ENCODE measurements at places on chromosomes 2 and 18.
A peak's percentile ranks its signal among the peaks of the same experiment; 100 is the strongest.

DNA sequence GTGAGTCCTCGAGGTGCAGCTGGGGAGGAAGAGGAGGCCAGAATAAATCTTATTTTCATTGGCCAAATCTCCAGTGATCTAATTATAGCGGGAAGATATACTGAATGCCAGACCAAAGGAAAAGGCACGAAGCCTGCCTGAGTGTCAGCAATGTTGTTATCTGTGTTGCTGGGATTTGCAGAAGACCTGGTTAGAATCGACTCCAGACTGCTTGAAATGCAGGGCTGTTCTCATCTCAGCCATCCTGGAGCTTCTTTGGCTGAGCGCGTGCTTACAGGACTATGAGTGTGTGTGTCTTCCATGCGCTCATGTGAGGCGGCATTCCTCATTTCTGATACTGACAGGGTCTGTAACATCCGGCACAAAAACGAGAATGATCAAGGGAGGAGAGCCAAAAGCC is 81.2 kb downstream of the TSN start:
- no peak for DNase-seq

DNA sequence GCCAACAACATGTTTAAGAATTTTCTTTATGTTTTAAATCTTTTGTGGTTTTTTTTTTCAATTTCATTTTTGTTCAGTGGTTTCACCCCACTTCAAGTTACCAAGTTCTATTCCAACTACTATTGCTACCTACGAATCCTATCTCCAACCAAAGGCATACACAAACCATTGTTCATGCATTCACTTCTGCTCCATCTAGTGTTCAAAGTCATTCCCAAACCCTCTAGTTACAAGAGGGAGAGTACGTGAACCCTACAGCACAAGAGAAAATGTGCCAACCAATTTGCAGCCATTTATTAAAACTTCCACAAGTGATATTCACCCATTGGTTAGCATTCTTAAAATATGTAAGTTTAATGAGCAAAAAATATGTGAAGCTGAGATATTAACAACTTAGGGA is 295.1 kb upstream of the KYNU start:
- DNase-seq: no peak

DNA sequence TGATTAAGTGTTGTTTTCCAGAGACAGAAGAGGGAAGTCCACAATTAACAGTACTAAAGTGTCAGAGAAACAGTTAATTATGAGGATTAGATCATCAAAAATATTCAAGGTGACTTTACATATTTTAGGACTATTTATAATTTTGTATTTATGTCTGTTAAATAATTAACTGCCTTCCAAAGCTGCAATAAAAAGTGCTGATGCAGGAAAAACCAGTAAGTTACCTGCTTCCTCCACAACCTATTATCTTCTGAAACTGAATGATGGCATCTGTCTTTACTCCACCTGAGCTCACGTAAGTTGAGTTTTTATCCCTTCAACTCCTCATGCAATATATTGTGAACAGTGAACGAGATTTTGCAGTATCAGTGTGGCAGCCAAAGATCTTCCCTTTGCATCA is 570.7 kb downstream of the THSD7B start:
- DNase-seq: no peak

GRCh38 chr2:212539072-212539880 is 674 bp upstream of the ERBB4 start:
- DNase-seq: peak; percentile 16

DNA sequence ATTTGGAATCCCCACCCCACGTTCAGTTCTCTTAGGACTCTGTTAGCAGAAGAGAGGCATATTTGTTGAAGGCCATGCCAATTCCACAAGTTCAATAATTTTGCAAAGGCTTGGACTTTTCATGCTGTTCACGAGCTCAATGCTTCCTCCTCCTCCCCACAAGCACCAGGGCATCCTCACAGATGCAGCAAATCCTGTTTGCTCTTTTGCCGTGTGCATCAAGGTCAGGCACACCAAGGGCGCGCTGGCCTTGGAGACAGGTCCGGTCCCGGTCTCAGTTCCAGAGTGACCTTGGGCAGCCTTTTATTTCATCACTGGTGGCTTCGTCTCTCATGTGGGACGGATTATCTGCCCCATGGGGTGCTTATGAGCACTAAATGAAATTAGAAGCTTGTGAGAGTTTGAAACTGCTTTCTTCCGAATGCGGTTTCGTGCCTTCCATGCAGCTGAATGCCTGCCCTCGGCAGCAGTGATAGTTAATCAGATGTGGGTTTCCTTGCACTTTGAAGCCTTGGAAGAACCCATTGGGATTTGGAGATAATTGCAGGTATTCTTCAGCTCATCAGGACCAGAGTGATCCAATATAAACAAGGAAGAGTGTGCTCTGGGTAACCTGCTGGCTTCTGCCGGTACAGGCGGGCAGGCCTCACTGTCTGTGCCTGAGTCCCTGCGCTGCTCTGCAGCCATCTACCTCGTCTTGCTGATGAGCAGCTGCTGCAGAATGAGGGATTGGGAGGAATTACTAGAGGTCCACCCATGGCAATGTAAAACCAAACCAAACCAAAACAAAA is 140.8 kb downstream of the SH3BP4 start:
- no peak for DNase-seq

DNA sequence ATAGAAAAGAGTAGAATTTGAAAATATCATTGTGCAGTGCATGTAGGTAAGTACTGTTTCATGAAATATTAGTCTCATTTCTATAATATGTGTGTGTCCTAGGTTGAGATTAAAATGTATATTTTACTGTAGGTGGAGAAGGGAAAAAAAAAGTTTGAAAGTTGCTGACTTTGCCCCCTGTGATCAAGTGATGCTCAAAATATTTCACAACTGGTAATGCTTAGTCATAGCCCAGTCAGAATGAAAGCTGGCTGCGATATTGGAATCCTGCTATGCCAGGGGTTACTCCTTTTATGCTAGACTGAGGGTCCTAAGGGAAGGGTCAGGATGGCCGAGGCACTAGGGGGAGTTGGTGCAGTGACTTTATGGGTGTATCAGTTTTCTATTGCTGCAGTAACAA is 19.5 kb upstream of the CFAP36 start:
- DNase-seq: no peak

DNA sequence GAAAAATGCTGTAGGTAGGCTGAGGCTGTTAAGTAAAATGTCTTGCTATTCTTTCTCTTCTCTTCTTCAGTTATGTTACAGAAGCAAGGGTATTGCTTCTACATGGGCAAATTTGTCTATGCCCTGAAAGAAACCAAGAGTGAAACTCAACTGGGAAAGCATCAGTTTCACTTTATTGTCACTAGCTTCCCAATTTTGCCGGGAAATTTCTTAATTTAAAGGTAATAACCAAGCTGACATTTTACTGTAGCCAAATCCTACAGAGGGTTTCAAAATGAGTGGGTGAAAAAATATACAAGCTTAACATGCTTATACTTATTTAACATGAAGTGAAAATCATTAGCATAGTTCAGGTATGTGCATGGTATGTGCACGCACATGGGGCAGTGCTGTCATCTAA is 3.2 kb downstream of the TANK start:
- DNase-seq: no peak

- DNase-seq: no peak
Measured at GRCh38 chr18:74541703-74542555, 7.6 kb downstream of the CNDP1 start.

DNA sequence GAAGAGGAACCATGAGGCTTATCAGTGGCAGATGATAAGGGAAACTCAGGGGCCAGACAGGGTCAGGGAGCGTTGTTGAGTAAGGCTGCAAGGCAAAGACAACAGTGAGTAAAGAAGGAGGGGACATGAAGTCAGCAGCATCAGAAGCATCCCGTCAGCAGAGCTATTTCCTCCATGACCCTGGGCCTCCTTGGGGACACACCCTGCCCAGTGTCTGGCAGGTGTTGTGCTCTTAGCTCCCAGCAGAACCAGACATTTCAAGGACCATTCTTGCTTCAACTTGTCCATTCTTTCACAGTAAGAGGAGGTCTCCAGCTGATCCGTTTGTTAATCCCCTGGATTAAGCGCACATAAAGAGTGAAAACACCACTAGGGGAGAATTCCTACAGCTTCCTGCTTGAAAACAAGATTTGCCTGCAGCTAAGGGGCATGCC is 88.7 kb upstream of the MEIS1 start:
- DNase-seq: no peak

DNA sequence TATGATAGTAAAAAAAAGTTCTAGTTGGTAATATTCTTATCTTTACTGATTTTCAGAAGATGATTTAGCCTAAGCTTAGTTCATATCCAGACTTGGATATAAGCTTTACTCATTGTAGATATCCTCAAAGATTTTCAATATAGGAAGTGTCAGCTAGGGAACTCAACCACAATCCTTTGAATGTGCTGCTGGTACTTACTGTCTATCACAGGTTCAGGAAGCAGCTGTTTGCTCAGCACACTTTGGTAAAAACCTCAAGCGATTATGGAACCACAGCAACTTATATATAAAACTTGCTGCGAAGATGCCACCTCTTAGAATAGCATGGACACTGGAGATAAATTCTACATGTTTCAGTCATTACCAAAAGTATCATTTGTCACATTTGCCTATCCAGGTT is 60.1 kb upstream of the TNFRSF11A start:
- DNase-seq: no peak

DNA sequence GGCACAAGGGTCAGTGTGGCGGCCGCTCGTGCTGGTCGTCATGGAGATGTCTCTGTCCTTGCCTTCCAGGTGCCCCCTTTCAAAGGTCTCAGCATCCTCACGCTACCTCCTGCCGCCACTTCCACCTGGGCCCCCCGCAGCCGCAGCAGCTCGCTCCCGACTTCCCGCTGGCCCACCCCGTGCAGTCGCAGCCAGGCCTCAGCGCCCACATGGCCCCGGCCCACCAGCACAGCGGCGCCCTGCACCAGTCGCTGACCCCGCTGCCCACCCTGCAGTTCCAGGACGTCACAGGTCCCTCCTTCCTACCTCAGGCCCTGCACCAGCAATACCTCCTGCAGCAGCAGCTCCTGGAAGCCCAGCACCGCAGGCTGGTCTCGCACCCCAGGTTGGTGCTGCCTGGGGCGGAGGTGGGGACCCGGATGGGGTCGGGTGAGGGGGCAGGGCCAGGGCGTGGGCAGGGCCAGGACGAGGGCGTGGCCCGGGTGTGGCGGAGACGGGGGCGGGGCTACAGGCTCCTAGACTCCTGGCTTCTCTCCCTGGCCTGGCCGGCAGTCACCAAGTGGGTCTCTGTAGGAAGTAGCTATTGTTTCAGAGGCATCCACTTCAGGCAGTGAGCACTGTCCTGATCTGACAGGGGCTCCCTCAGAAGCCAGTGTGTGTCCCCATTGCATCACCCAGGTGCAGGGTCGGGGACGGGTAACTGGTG is 223.7 kb downstream of the LOXHD1 start:
- DNase-seq: no peak

- no peak for DNase-seq
Measured at GRCh38 chr18:34592961-34593382, 117.1 kb upstream of the DTNA start.

- peak; percentile 74 for DNase-seq
Measured at GRCh38 chr18:48931680-48932461, 18.9 kb downstream of the SMAD7 start.

- DNase-seq: no peak
Measured at GRCh38 chr18:37527395-37527794, 38.2 kb downstream of the CELF4 start.

- DNase-seq: no peak
Measured at GRCh38 chr2:127083819-127084503, 23.0 kb downstream of the BIN1 start.

DNA sequence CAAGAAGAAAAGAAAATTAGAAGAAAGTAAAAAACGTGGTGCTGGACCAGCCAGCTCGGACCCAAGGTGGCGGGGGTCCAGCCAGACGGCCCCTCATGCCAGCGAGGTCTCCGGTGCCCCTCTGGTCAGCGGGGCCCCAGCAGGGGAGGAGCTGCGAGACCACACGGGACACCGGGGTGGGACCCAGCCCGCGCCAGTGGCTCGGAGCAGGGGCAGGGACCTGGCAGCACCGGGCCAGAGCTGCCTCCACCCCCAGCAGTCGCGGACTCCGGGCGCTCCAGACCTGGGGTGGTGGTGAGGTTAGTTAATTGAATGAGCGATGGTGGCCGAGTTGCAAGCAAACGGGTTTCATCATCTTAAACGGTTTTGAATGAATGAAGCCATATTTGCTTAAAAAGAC is 289.9 kb upstream of the MC4R start:
- DNase-seq: no peak

DNA sequence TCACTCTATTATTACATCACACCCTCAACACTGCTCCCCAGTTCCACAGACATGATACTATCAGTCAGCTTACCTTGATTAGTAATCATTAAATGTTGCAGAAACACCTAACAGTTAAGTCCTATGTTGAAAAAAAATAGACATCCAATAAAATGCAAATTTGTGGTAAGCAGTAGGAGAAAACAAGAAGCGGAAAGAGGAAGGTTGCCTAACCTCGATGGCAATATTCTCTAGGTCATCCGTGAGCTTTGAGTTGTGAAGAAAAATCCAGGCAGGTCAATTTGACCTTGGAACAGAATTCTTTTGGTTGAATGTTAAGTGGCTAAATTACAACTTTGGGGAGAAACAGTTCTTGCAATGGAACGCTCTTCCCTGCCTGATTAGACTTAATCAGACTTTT is 264.4 kb downstream of the AFF3 start:
- DNase-seq: no peak

- no peak for DNase-seq
Measured at GRCh38 chr2:144234542-144234871, 285.4 kb downstream of the ZEB2 start.

GRCh38 chr2:9975805-9976447 is 24.4 kb downstream of the GRHL1 start:
- DNase-seq: no peak

GRCh38 chr2:235324324-235324723 is 169.5 kb upstream of the AGAP1 start:
- no peak for DNase-seq

GRCh38 chr18:60134806-60135205 is 235.0 kb downstream of the PMAIP1 start:
- DNase-seq: no peak

DNA sequence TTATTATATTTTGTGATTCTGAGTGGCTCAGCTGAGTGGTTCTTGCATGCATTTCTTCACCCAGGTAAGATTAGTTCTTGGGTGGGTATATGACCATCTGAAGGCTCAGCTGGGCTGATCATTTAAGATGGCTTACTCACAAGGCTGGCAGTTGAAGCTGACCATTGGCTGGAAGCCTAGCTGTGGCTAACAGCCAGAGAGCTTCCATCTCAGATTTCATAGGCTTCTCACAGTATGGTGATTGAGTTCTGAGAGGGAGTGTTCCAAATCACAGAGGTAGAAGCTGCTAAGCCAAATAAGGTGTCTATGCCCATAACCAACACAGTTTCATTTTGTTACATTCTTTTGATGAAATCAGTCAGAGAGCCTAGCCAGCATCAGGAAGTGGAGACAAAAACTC is 117.4 kb upstream of the RPRM start:
- DNase-seq: no peak

GRCh38 chr2:242058116-242058680 is 188.7 kb downstream of the RTP5 start:
- DNase-seq: no peak
